Activated CD4-positive, alpha-beta T cell treated with anti-CD3 and anti-CD28 coated beads for 24 hours (primary cell): ENCODE measurements at places on chromosomes 2 and 18.

- no peak for DNase-seq
These were observed 1.1 kb downstream of the SPAG16 start for GRCh38 chr2:213285404-213285803.

DNA sequence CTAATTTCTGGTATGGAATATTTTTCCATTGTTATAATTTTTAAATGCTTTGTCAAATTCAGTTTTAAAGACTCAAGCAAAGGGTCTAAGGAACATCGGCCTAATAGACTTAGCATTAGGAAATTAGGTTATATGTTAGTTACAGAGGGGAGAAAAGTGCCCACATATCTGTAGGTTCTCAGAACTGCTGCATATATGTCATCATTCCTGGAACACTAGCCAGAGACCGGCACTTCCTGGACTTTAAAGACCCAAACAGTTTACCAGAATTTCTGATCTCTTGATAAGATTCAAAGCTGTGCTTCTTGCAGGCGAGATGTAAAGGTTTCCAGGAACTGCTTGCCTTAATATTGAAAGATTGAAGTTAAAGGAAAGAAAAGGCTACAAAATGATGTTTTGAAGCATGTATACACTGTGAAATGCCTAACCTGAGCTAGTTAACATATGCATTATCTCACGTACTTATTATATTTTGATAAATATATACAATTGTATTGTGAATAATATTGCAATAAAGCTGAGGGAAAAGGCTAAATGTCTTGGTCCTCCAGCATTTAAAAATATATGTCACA is 993.6 kb downstream of the LRP1B start:
- no peak for DNase-seq

DNA sequence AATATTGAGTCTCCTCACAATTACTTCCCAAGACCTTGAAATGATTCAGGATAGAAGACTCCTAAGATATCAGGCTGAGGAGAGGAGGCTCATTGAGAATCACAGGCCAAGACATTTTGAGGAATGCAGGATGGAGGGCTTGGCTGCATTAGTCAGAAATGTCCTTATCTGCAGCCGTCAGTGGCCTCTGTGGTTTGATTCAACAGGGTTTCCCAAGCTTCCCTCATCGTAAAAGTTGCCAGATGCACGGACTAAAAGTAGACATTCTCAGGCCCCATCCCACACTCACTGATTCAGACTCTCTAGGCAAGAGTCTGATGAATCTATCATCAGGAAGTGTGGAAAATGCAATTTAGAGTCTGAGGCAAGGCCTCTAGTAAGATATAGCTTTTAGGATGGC is 34.0 kb upstream of the TMEM178A start:
- DNase-seq = no peak

DNA sequence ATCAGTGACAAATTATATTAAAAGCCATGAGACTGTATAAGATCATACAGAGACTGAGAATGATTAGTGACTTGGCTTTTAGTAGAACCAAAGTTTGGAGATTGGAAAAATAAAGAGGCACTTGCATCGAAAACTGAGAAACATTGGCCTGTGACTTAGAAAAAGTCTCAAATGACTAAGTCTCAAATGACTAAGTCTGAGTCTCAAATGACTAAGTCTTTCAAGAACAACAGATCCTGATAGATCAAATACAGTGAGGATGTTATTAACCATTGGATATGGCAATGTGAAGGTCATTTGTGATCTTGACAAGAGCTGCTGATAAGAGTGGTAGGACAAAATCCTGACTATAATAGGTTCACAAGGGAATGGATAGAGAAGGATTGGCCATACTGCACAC is 135.5 kb upstream of the FANCL start:
- no peak for DNase-seq

- no peak for DNase-seq
These were observed 76.3 kb downstream of the CD226 start for GRCh38 chr18:69871363-69871762.

GRCh38 chr2:71190656-71191569 is 36.0 kb downstream of the PAIP2B start:
- no peak for DNase-seq

GRCh38 chr18:80227472-80227871 is 19.8 kb downstream of the PARD6G start:
- no peak for DNase-seq

GRCh38 chr18:37937287-37937686 is 371.7 kb upstream of the CELF4 start:
- no peak for DNase-seq

GRCh38 chr2:232674491-232674890 is 22.6 kb upstream of the GIGYF2 start:
- no peak for DNase-seq

- no peak for DNase-seq
These were observed 41.6 kb downstream of the LRRC30 start for GRCh38 chr18:7272311-7273049.

DNA sequence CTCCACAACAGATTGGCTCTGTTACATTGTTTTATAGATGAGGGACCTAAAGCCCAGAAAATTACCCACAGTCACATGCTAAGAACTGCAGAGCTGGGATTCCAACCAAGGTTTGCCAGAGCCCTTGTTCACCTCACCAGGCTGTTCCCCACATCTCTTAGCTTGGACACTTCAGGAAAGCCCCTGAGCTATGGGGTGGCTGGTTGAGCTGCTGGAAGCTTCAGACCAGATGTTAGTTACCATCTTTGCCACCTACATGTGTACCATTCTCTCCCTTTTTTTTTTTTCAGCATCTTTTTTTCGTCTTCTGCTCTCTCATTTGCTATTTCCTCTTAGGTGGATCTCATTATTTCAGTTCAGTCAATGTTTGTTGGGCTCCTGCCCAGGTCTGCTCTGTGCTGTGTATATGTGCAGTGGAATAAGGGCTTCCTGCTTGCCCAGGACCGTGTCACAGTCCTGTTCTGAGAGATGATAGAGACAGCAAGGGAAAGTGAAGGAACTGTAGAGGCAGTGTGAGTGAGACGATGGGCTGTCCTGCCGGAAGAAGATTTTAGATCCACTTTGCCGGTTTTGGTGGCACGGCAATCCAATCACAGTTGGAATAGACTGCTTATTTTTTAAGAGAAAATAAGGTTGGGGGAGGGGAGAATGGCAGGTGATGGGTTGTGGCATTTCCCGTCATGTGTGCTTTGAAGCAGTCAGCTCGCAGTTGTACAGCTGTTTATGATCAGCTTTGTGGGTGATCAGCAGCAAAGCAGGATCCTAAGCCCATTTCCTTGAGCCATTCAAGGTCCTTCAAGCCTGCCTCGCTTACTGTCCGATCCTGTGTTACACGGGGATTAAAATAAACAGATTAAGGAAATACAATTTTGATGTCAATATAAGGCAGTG is 152.6 kb downstream of the RTN4 start:
- no peak for DNase-seq

DNA sequence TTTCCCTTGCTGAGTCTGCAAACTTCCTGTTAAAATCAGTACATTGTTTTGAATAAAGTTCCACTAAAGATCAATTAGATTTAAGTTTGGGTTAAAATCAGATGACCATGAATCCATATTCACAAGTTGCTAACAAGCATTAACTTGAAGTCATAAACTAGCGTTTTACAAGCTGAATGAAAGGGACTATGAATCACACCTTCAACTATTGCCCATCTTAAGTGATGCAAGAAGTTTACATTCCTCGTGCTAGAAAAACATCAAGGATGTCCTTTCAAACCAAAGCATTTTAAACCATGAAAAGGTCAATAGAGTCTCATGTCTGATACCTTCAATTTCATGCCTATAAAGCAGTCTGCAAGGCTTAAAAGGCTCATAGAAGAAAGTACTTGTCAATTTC is 257.2 kb upstream of the SYT4 start:
- DNase-seq = no peak

DNA sequence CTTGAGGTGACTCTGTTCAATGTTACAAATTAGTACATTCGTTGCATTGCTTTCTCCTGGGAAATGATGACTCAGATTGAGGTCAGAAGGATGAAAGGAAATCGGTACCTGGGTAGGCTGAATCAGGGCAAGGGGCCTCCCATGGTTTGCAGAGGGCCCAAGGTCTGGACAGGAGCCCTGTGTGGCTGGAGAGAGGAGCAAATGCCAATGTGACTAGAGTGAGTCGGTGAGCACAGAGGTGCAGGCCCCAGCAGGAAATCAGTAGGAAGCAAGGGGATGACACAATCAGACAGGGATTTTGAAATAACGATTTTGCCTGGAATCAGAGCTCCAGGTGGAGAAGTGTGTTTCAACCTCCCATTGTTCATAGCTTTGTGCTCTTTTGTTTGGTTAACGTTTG is 118.9 kb downstream of the CCDC102B start:
- no peak for DNase-seq

DNA sequence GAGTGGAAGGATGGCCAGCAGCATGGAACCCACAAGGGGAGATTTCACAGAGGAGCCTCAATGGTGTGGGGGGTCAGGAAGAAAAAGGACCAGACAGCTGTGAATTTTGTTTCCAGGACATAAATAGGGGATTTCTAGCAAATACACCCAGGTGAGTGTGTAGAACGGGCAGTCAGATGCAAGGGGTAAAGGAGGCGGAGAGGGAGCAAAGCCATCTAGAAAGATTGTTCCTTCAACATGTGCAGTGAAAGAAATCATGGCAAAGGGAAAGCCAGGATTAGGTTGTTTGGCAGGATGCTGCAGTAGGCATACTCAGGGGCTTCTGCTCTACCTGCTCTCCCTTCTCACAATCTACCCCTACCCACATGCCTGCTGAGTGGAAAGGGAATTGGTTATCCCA is 119.4 kb upstream of the EPC2 start:
- DNase-seq = no peak

DNA sequence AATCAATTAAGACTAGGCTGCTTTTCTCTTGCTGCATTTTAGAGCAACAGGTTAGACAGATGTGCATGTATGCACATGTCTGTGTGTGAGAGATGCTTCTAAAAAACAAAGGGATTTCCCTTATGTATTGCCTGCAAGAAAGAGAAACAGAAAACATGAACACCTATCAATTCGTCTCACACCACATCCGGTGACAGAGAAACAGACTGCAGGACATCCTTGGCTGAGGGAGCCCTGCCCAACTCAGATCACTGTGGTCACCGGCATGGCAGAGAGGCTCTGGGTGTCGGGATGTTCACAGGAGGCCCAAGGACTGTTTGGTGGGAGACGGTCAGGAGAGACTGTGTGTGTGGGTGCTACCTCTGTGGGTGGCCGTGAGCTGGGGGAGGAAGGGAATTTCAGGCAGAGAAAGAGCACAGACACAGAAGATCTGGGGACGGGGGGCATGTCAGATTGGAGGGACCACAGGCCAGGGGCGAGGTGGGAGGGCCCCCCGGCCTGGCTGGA is 24.9 kb downstream of the FHL2 start:
- no peak for DNase-seq

DNA sequence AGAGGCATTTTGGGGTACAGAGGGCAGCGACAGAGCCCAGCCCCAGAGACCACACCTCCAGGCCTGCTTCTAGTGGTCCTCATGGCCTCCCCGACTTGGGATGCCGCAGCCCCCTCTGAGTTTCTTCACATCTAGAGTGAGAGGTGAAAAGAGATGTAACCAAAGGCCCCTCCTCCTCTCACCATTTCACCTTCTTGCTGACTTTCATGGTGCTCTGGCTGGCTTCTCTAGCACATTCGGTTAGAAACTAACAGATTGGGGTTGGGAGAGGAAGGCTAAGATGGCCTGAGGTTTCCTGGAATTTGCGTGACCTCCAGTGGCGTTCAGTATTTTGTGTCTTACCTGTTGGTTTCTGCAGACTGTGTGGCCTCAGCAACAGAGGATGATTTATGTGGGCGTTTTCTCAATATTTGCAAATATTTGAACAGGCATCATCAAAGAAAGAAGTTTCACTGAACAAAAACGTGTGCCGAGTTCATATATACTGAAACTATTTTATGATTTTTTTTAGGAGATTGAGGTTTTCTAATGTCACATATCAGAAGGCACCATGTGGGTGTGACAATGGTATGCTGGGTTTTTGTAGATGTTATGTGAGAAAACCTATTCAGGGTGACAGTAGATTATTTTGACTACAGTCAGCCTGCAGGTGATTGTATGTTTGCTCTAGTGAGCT is 69.9 kb upstream of the BCL2L11 start:
- DNase-seq = no peak

GRCh38 chr2:196066291-196067087 is 2.1 kb downstream of the DNAH7 start:
- DNase-seq = no peak

GRCh38 chr18:78913830-78914231 is 65.8 kb upstream of the SALL3 start:
- no peak for DNase-seq

DNA sequence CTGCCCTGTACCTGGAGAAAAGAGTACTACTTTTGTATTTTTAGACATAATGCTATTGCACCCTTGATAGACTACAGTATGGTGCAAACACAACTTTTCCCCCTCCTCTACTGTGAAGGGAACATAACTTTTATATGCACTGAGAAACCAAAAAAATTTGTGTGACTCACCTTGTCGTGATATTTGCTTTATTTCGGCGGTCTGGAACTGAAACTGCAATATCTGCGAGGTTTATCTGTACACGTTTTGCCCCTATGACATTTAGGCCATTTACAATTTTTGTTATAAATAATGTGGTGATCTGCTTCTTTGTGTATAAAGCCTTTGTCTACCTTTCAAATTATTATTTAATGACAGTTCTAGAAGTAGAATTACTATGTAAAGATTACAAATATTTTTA is 34.4 kb upstream of the AAK1 start:
- DNase-seq = no peak

- no peak for DNase-seq
These were observed 20.4 kb downstream of the TSHZ1 start for GRCh38 chr18:75231053-75231406.

GRCh38 chr2:148745151-148745851 is 100.8 kb downstream of the EPC2 start:
- no peak for DNase-seq

DNA sequence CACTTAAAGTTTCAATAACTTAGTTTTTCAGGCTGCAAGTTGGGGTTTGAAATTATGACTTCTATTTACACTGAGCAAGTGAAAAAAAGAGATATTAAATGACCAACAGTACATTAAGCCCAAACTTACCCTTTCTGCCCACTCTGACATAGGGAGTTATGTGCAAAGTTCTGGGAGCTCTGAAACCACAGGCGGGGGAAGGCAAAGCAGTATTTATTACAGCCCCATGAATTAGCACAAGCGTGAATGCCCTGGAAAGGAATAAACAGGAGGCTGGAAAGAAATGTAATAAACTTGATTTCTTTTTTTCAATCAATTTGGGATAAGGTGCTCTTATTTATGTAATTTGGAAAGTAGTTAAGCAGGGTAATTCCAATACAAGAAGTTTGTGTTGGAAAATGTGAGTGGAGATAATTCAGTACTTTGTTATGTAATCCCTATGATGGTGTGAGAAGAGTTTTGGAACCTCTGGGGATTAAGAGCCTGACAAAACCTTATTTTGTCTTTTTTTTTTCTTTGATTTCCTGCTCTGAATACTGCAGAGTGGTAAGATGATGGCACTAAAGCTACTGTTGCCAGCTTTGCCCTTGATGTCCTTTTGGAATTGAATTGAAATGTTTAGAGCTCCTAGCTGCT is 351.5 kb downstream of the ARHGAP15 start:
- no peak for DNase-seq
